ENCODE measurements at places on chromosomes 3 and 15.

DNA sequence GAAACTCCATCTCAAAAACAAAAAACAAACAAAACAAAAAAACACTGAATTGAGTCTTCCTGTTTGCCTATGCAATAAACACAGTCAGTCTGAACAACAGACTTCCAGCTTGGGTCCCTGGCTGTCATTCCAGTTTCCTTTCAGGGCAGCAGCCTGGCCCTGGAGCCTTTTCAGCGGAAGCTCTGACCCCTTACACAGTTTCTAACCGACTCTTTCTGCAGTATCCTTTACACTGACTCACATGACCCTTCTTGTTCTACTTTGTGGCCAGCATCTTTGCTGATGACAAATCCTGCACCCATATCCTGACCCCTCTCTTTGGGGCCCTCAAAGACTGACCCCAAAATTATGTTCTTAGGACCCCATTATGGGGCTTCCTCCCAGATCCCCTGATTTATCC is 38.3 kb upstream of the INO80 start:
- DNase-seq = no peak

DNA sequence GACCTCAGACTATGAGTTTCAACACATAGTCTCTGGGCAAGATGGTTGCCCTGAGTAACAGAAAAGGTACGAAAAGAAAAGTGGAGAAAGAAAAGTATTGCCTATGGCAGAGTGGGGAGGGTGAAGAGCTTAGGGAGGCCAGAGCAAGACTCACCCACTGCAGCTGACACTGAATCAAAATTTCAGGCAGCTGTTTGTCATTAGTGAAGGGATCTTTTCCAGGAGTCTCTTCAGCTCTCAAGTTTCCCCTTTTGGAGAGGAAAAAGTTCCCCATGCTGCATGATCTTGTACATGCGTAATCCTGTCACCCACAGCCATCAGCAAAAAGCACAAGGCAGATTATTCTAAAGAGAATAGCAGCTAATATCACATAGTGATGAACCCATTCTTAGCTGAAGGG is 616.9 kb upstream of the GBE1 start:
- no peak for DNase-seq

- DNase-seq = no peak
Measured at GRCh38 chr3:26579116-26579515, 43.5 kb upstream of the LRRC3B start.

DNA sequence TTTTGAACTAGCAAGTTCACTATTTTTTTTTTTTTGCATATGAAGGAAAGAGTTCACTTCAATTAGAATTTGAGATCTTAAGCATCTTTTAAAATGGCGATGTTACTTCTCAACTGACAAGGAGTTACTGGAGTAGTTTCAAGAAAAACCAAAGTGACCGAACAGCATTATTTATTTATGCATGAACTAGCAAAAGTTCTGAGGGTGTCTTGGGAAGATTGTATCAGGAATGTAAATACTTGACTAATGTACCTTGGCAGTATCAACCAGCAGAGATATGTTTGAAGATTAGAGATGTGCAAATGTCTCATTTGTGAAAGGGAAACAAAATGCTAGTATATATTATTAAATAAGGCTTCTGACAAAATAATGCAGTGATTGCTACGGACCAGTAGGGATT is 203.9 kb downstream of the KBTBD8 start:
- DNase-seq = no peak

DNA sequence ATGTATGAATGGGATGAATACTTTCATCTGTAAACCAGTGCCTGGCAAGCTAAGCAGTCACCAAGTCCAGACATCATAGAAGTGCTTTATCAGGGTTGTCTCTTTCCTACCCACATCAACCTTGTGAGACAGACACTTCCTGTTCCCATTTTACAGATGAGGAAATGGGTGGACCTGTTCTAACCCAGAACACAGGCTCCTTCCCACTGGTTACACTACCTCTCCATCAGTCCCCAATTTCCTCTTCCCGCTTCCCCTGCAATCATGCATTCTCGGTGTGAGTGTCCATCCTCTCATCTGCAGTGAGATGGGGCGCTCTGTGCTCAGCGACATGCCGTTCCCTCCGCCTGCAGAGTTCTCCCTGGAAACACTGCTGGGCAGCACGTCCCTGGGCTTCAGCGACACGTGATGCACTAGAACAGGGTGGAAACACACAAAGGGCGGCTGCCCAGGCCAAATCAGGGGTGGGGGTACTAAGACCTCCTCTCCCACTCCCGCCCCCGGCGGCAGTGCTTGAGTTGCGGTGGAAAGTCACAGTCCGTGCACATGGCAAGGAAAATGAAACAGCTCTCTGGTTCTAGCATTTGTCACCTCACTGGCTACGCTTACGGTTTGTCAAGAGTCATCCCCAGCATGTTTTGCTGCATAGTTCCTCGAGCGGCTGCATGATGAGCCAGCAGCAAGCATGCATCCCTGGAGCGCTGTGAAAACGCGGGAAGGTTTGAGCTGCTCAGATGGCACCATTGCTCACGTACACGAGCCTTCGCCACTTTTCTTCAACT is 201.1 kb downstream of the ADAMTS17 start:
- DNase-seq = peak; percentile 12

DNA sequence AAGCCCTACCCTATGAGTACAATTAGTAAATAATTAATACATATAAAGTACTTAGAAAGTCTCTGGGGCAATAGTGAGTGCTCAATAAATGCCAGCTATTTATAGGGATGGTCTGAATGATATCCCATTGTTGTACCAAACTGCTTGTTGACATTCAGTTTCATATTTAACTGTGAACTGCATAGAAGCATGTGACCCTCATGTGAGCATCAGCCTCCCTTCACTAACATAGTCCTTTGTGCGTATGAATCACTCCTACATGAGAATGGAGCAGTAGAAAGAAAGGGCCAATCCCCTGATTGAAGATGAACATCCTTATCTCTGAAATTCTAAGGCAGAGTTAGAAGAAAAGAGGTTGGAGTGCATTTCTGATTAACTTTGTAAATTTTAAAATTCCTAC is 68.7 kb upstream of the ATP10A start:
- DNase-seq = no peak

DNA sequence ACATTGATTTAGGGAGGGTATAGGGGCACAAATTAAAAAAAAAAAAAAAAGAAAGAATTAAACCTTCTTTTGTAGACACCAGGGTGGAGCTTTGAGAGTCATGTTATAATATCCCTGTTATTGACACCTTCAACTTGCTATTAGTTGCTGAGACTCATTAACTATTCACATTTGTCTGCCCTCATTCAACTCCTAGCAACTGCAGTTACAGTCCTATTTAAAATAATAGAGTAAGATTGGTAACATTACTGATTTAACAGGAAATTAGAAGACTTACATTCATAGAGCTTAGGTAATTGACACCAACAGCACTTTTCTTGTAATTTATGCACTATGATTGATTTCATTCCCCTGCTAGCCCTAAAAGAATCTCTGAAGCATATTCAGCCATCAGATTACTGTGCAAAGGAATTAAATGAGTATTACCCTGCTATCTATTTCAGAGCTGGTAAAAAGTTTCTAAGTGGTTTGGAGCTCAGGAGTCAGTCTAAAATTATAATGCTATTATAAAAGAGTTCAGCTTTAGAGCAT is 148.8 kb upstream of the TBL1XR1 start:
- no peak for DNase-seq

DNA sequence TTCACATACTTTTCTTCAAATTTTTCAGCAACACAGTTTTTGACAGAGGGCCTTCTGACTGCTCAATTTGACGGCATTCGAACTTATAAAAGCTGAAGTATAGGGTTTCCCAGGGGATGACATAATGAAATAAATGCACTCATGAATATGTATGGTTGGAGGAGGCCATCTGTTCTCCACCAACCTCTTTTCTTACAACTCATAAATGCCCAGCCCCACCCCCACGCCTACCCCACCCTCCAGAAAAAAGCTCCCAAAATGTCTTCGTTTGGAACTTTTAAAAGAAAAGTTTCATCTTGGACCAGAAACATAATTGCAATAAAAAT is 211.6 kb upstream of the LRRN1 start:
- no peak for DNase-seq

- DNase-seq = no peak
Measured at GRCh38 chr15:44325568-44325967, 37.0 kb downstream of the GOLM2 start.

GRCh38 chr3:25557694-25558093 is 107.0 kb downstream of the TOP2B start:
- DNase-seq = no peak

Data from Kasumi-1 (cell line).